Activated T-helper 1 cell treated with anti-CD3 and anti-CD28 coated beads, Interleukin-12 subunit alpha, Interleukin-12 subunit beta, Interleukin-2, Interleukin-4 antibody, amounts not matched to agents 30 ng/mL and 10 ng/mL and 1 ng/mL, durations not matched to agents 14 hours and 24 hours and 36 hours (primary cell): ENCODE measurements at places on chromosomes 11 and 22.

DNA sequence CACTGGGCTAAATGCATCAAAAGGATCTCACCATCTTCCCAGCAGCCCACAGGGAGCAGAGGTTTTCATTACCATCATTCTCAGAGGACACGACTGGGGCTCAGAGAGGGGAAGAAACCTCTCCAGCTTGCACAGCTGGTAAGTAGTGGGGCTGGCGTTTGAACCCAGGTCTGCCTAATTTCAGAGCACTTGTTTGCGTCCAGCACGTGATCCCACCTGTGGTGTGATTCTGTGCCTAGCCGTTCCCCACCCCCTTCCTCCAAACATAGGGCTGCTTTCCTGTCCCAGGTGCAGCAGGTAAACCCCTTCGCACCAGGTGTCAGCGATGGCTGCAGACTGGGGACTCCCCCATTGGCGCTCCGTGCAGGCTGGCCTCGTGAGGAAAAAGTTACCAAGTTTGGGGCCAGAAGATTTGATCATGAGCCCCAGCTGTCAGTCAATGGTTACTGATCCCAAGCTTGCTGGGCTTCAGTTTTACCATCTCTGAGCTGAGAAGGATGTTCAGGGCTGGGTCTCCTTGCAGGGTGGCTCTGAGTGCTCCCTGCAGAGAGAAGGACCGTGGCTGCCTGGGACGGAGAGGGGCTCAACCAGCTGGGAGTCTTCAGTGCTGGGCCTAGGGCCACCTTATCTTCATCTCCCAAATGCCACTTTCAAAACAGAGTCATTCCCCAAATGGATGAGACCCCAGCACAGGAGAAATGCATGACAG lies 445.6 kb downstream of the TBC1D22A start:
- no peak for DNase-seq

- no peak for DNase-seq
Observed at GRCh38 chr11:118923721-118924587, 1.8 kb downstream of the BCL9L start.

DNA sequence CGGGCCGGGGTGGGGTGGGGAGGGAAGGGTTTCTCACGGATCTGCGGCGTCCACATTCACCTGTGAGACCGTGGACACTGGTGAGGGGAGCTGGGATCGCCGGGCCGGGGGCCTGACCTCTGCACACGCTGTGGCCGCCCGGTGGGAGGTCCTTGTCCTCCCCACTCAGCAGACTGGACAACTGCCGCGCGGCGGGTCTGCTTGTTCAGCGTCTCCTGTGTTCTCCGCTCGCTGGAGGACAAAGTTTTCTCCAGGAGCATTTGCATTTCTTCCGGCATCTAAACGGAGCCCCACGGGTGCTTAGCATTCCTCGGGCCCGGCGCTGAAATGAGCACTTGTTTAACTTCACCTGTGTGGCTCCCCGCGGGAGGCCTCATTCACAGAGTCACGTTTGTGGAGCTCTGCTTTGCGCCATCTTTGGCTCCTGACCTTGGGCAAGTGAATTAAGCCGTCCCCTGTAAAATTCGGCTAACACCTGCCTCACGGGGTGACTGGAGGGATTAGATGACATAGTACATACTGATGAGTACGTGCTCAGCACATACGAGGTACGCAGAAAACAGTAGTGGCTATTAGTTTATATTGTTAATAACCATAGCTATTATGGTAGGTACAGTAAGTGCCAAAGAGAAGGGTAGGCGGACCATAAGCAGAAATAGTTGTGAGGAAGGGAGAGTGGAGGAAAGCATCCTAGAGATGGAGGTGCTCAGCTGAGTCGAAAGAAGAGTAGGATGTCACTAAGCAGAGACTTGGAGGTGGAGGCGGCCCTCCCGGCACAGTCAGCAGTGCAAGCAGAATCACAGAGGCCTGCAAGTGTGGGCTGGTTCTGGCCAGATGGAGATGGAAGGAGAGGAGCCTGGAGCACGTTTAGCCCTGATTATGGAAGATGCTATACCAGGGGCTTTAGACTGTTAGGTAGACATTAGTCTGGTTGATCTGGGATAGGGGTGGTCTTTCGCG lies 885 bp downstream of the TRMU start:
- DNase-seq: no peak

DNA sequence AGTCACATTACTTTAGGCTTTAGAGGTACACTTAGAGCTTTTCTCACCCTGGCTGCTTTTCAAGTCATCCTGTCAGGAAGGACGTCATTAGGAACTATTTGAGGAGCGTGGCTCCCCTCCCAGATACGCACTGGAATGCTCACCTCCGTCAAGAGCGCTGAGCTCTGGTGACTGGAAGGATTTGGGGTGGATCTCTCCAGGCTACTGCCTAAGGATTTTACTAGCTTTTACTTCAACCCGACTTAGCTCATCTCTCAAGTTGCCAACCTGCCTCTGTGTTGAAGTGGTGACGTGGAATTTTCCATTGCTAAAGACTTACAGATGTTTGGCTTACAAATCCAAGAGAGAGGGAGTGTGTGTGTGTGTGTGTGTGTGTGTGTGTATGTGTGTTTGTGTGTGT lies 355.3 kb upstream of the CCDC90B start:
- DNase-seq: no peak

DNA sequence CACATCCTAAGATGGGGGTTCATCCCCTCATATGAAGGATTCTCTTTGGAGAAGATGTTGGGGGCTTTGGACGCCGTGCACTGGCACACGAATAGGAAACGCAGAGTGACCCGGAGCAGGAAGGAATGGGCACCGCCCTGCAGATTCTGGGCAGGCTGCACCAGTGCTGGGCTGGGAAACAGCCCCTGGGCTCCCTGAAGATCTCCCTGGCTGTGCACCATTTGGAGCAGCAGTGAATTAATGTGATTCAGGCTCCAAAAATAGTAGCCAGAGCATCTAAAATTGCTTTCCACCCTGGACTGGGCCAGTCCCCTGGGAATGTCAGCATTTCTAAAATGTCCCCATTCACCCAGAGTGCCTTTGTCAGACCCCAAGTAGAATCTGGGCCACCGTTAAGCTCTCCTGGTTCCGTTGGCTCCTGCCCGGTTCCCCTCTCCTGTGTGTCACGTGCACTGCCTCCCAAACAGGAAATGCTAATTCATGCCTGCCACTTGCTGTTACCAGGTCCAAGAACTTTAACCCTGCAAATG lies 18.6 kb downstream of the IRAG1 start:
- no peak for DNase-seq

DNA sequence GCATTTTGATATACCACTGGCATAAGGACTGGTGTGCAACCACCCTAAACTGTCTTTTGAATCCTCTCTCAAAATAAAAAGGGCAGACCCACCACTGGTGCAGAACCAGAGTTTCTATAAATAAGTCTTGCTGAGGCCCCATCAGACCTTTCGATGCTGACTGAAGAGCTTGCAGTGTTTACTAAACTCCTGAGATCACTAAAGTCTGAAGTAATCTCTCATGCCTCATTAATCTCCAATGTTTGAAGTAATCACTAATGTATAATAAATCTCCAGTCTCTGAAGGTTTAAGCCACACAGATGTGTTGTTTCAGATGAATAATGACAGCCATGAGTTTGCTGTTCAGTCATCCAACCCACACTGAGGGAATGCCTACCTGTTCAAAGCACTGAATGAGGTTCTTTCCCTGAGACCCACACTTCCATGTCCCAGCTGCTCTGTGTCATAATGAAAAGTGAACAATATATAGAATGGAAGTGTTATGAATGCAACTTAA lies 50.6 kb upstream of the DEUP1 start:
- no peak for DNase-seq

- DNase-seq: no peak
Observed at GRCh38 chr22:35564975-35565867, 24.6 kb downstream of the RASD2 start.

GRCh38 chr11:74257959-74258553 lies 53.4 kb downstream of the P4HA3 start:
- DNase-seq: no peak

DNA sequence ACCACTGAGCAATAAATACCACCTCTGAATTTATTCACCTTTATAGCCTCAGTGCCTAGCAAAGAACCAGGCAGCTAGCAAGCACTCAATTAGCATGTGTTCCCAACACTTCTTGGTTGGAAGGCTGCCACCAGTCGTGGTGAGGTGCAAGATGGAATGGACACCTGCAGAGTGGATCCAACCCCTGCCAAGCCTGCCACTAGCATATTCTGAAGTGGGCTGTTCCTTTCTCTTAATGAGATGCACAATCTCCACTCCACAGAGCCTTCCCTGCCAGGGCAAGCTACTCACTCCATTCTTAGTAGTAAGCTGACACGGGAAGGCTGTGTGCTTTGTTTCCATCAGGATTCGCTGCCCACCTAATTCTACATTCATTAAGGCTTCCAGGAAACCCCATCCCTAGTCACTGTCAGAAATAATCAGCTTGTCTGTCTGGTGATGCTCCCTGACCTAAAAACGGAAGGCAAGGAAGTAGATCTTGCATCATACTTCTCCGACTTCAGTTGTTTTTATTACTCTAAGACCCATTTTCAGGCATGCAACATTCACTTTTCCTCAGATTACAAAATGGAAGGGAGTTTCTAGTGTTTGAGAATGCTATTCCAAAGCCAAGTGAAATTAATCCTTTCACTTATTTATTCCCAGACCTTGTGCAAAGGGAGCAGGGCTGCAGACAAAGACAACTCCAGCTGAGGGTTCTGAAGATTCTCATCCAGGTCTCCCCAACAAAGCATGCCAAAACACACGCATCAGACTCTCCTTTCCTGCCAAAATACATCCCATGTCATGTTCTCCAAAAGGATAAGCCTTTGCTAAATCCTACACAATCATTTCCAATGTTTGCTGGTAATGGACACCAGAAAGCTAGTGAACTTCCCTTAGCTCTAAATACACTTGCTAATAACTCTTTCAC lies 128.0 kb downstream of the TENM4 start:
- DNase-seq: no peak

DNA sequence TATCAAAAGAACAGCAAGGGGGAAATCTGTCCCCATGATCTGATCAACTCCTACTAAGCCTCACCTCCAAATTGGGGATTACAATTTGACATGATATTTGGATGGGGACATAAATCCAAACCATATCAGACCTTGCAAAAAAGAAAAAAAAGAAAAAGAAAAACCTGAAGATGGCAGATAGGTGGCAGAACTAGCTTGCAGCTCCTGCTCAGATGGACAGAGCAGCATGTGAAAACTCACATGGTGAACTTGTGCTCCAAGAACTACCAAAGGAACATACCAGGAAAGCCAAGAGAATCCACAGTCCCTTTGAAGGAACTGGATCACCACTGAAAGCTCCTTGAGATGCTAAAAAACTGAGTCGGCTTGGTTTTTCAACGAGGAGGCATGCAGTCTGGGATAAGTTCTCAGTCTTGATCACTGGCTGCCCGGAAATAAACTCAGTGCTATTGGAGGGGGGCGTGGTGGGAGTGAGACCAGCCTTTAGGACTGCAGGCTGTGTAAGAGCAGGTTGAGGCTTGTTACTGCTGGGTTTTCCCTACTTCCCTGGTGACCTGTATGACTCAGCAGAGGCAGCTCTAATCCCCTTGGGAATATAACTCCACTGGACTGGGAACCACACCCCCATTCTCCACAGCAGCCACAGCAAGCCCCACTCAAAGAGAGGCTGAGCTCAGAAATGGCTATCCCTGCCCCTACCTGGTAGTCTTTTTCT lies 358.3 kb upstream of the ARHGAP42 start:
- DNase-seq: no peak

DNA sequence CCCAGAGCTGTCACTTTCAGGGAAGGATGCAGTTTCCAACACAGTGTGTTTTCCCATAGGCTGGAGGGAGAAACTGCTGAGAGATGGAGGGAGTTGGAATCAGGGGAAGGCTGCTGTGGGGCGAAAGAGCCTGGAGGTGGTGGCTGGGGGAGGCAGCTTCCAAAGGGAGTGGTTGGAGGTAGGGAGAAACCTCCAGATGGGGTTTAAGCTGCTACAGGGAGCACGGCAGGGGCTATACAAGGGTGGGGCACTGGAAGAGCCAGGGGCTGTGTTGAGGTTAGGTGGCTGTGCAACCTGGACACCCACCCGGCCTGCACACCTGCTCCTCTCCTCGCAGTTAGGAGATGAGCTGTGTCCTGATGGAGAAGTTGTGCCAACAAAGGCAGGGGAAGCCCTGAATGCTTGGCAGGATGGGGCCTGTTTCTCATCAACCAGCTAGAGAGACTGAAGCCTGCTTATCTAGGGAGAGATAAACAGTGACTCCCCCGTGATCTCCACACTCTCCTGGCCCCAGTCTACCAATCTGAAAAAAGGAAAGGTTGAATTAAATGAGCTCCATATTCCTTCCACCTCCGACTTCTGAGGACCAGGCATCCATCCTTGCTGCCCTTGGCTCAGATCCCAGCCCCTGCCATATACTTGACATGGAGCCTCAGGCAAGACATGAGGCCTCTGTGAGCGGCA lies 3.6 kb upstream of the SLCO2B1 start:
- no peak for DNase-seq

DNA sequence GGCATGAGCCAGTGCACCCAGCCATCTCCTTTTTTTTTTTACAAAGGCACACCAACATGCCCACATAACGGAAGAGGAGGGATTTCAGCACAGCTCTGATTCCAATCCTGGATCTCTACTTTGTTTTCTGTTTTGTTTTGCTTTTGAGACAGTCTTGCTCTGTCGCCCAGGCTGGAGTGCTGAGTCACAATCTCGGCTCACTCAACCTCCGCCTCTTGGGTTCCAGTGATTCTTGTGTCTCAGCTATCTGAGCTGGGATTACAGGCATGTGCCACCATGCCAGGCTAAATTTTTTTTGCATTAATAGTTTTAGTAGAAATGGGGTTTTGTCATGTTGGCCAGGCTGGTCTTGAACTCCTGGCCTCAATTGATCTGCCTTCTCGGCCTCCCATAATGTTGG lies 28.1 kb downstream of the VSTM5 start:
- no peak for DNase-seq

DNA sequence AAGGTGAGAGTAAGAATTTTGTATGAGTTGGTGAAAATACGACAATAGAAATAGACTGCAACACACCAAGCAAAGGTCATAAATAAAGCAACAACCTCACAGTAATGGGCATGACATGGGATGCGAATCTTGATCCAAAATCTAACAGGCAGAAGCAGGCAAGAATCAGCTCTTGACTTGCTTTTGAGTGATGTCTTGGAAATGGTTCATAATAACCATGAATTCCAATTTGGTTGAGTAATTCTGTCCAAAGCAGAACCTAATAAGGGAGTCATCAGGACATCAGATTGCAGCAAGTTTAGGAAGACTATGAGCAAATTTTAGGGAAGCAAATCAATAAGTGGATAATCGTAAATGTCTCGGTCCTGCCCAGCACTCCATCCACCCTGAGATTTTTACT lies 224.0 kb upstream of the ISX start:
- no peak for DNase-seq

DNA sequence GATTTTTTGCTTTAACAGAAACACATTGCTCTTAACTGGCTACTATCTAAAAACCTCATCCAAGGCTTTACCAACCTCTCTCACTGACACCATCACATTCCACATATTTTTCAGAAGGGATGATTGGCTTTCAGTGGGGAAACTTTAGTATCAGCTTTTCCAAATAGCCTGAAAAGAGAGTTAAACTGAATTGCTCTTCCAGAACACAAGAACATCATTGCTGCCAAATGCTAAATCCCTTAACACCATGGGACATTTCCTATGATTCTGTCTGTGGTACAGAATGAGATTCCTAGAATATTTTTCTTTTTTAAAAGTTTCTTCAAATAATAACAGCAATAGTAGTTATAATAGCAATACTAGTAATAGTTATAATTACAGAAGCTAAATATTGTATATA lies 45.4 kb downstream of the SOX6 start:
- no peak for DNase-seq
